Activated B cell treated with CpG ODN at 0.5 μM for 24 hours (primary cell): ENCODE measurements at places on chromosomes 4 and X. TPM values are rescaled to one million over a fixed set of nuclear protein-coding genes. Genes with fewer than 3 reads are reported as not detected.

GRCh38 chr4:114399105-114399504 is 199.5 kb upstream of the UGT8 start:
- DNase-seq: no peak

DNA sequence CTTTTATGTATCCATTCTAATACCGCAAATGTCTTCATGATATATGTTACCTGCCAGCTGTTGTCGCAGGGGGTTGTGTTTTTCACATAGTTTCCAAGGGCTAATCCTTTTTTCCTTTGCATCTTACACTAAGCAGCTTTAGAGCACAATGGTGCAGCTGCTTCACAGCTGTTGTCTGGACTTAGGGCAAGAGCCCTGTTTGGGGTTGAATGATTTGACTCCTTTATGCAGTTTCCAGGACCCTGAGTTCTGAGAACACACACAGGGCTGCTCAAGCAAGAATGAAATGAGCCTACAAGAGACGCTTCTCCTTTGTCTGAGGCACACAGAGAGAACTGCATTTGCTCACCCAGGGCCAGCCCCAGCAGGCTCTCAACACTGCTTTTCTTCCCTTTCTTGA is 20.2 kb downstream of the CCNG2 start:
- no peak for DNase-seq

- no peak for DNase-seq
Observed at GRCh38 chr4:138537731-138538490, 295.8 kb upstream of the SLC7A11 start.

- no peak for DNase-seq
Observed at GRCh38 chr4:73139245-73139644, 69.7 kb upstream of the COX18 start.

GRCh38 chr4:58214376-58214775 is 1104.2 kb upstream of the IGFBP7 start:
- no peak for DNase-seq

GRCh38 chr4:3415471-3416141 is 26.2 kb upstream of the HGFAC start:
- DNase-seq: no peak

DNA sequence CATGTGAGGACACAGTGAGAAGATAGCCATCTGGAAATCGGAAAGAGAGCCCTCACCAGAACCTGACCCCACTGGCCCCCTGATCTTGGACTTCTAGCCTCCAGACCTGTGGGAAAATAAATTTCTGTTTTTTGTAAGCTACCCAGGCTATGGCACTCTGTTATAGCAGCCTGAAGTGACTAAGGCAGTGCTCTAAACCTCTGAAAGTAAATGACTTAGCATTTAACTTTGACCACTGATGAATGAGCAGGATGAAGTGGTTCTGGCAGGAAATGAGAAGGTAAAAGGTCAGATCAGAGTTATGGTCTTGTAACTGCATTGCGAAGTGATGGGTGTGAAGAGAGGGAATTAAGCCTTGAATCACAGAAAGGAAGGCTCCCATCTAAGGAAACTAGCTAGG is 17.0 kb downstream of the GPAT3 start:
- DNase-seq: no peak

GRCh38 chr4:82500435-82501153 is 61.2 kb downstream of the TMEM150C start:
- no peak for DNase-seq

DNA sequence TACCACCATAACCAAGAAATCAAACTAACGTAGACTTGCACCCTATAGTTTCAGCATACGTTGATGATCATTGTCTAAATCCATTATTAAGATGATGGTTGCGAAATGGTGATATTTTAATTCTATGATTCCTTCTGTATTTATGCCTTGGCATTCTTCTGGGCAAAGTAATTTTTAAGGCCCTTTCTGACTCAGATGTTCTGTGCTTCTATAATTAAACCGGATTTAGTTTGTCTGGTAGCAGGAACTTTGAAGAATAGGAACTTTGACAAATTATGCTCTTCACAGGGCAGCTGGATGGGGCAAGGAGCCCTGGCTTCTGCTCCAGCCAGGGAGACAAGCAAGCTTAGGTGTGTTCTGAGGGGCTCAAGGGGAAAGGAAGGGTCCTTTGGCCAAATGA is 23.8 kb upstream of the PLAC1 start:
- no peak for DNase-seq

- no peak for DNase-seq
Observed at GRCh38 chr4:165351359-165352130, 24.1 kb downstream of the MSMO1 start.

GRCh38 chr4:168587411-168588125 is 90.7 kb downstream of the PALLD start:
- no peak for DNase-seq

- DNase-seq: no peak
Observed at GRCh38 chr4:74583089-74583700, 138.3 kb downstream of the AREG start.

GRCh38 chr4:83170952-83171399 is 56.4 kb upstream of the PLAC8 start:
- no peak for DNase-seq

DNA sequence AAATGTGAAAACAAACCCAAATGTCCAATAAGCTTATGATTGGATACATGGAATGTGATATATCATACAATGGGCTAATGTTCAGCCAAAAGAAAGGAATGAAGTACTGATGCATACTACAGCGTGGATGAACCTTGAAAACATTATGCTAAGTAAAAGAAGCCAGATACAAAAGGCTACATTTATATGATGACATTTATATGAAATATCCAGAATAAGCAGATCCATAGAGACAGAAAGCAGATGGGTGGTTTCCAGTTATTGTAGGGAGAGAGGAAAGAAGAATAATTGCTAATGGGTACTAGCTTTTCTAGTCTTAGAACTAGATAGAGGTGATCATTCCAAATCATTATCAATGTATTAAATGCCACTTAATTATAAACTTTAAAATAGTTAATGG is 801.3 kb downstream of the IL1RAPL1 start:
- DNase-seq: no peak

GRCh38 chr4:169260217-169260866 is 10.4 kb downstream of the SH3RF1 start:
- DNase-seq: no peak

DNA sequence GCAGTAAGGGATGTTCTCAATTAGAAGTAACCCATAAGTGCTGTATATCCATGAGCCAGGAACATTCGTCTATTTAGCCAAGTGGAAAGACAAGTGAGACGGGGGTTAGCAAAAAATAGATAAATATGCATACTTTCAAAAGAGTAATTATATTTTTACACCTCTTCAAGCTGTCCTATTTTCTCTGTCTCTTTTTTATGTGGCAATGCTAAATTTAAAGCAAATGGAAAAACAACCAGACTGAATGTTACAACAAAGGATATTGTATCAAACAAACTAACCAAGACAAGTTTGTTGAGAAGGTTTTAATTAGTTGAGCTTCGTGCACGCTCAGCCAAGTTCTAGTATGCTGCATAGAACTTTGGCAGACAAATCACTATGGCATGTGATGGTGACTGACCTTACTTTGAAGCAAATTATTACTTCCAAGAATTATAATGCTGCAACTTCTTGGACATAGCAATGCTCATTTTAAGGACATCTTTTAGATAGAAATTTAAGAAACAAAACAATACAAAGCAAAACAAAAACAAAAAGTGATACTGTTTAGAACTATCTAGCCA is 61.4 kb upstream of the TMEM150C start:
- DNase-seq: no peak

GRCh38 chr4:52618795-52619590 is 40.1 kb downstream of the USP46 start:
- no peak for DNase-seq

- DNase-seq: no peak
Observed at GRCh38 chr4:23828779-23829178, 61.1 kb downstream of the PPARGC1A start.

DNA sequence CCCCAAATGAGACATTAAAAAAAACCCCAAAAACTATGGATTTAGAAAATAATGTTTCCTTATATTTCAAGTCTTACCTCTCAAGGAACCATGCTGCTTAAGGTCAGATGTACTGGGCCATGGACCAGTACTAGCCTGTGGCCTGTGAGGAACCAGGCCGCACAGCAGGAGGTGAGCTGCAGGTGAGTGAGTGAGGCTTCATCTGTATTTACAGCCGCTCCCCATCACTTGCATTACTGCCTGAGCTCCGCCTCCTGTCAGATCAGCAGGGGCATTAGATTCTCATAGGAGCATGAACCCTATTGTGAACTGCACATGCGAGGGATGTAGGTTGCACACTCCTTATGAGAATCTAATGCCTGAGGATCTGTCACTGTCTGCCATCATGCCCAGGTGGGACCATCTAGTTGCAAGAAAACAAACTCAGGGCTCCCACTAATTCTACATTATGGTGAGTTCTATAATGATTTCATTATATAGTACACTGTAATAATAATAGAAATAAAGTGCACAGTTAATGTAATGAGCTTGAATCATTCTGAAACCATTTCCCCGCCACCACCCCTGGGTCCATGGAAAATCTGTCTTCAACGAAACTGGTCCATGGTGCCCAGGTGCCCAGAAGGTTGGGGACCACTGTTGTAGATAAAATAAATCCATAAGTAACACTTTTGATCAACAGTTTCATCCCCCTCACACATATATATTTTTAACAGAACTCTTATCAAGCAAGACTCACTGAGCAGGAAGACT is 105.3 kb upstream of the CBR4 start:
- no peak for DNase-seq

DNA sequence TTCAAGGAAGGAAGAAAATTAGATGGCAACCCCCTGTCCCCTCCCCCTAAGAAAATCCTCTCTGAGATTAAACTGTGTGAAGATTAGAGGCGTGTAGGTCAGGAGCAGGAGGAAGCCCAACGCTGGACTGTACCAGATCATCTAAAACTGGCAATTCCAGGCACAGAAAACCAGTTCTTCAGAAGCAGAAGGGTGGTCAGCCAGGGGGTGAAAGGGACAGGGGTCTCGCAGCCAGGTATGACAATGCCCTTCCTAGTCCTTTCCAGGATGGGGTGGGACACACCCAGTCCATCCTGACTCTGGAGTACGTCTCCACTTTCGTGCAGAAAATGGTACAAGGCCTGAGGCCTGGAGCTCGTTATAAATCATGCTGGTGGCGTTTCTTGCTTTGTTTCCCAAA is 3.3 kb upstream of the RHOH start:
- DNase-seq: no peak

GRCh38 chrX:23765449-23765848 is 17.5 kb upstream of the SAT1 start:
- DNase-seq: no peak

DNA sequence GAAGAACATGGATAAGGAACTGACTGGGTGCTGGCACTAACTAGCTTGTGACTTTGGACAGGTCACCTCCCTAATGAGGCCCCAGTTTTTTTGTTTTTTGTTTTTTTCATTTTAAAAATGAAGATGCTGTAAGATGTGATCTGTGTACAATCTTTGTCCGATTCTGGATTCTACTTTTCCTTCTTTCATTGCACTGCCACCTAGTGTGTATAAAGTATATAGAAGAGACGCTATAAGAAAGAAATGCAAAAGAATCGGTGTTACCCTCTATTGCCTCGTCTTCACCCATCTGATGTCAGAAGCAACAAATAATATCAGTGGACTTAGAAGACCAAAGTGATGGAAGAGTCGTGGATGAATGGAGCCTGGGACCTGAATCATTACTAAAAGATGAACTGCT is 58.6 kb upstream of the P2RY10 start:
- no peak for DNase-seq

GRCh38 chrX:84218726-84219125 is 30.7 kb upstream of the RPS6KA6 start:
- DNase-seq: no peak

DNA sequence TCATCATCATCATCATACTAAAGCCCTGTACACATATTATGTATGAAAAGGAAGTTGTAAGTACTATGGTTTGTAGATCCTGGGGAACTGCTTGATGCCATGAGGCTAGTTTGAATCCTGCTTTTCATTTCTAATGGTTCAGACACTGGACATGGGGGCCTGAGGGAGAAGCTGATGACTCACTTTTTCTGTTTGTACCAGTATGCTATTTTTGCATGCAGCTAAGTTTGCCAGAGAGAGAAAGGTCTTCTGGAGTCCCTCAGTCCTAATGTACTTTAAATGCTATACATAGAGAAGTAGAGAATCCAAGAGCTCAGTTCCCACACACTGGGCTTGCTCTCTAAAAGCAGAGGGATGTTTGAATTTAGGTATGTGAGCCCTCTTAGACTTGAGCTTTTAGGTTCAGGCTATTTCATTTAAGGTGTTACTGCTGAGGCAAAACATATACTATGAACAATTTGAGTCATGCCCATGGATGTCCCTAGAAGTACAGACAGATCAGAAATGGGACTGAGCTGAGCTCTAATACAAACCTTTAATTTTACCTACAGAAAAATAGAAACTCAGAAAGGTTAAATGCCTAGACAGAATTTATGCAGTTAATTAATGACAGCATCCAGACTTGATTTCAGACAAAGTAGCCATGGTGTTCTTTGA is 17.6 kb upstream of the HS3ST1 start:
- no peak for DNase-seq

GRCh38 chrX:132119283-132119682 is 8.5 kb downstream of the FRMD7 start:
- DNase-seq: no peak

- no peak for DNase-seq
Observed at GRCh38 chr4:101724093-101724492, 66.4 kb upstream of the BANK1 start.

- DNase-seq: no peak
Observed at GRCh38 chr4:152594978-152595925, 59.4 kb upstream of the FBXW7 start.

GRCh38 chrX:153226344-153227185 is 47.5 kb downstream of the MAGEA1 start:
- no peak for DNase-seq

The AR gene
- not detected in 2 replicates for total RNA-seq

The PABPC1L2B gene
- total RNA-seq: not detected in 2 replicates

The PDLIM3 gene
- 0.20 TPM in 1 of 2 replicates, not detected in the other for total RNA-seq

The PCDH7 gene
- total RNA-seq: not detected in 2 replicates

The COX7B2 gene
- total RNA-seq: not detected in 2 replicates

The SHISA3 gene
- total RNA-seq: not detected in 2 replicates

The GPR34 gene
- 0.24 and 0.42 TPM in 2 replicates for total RNA-seq

The GAB3 gene
- 7.1 and 7.5 TPM in 2 replicates for total RNA-seq

The PNMA5 gene
- total RNA-seq: 0.27 TPM in 1 of 2 replicates, not detected in the other
